ENCODE measurements at places on chromosomes 5 and 9.
A peak's percentile ranks its signal among the peaks of the same experiment; 100 is the strongest.

DNA sequence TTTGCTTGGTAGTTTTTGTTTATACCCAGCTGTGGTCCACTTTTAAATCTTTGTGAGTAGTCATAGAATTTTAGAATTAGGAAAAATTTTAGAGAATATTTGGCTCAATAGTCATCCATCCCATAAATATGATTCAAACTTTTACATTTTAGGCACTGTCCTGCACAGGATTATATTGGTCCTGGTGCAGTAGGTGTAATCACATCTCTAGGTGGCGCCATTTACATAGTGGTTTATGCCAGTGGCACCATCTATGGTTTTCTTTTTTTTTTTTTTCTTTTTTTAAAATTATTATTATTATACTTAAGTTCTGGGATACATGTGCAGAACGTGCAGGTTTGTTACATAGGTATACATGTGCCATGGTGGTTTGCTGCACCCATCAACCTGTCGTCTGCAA, 260.7 kb upstream of the KCNN2 start:
- no peak for DNase-seq

- DNase-seq, result no peak
Measured at GRCh38 chr5:177336603-177337494, 14.6 kb downstream of the LMAN2 start.

GRCh38 chr5:149552553-149553160, 1.4 kb upstream of the CSNK1A1 start:
- DNase-seq, result no peak

- no peak for DNase-seq
Measured at GRCh38 chr5:34609951-34610441, 46.1 kb upstream of the RAI14 start.

DNA sequence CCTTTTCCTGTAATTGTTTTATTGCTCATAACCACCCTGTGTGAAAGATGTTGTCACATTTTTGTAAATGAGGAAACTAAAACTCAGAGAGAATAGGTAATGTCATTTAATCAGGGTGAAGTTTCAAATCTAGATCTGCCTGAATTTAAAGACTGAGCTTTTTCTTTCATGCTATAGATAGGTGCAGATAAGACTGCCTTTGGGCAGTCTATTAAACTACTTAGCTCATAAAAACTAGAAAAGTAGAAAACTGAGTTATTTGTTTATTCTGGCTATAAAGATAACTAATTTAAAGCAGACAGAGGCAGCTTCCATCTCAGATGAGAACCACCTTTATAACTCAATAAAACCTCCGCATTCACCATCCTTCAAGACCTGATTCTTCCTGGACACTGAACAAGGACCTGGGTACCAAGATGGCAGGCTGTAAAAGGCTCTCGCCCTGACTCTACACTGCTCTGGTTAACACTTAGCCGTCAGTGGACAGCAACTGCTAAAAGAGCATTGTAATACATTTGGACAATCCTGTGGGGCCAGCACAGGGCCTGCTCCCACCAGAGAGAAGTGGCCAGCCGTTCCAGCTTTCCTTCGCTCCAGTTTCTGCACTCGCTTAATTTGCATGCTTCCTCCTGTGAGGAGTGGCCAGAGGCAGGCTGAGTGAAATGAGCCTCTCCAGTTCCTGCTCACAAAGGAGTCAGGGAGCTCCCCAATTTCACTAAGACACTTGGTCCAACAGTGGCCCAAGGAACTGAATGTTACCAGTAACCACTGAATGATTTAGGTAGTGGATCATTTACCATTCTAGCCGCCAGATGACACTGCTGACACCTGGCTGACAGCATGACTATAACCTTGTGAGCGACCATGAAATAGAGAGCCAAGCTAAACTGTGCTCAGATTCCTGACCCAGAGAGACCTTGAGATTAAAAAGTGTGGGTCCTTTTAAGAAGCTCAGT, 566.4 kb downstream of the EFNA5 start:
- no peak for DNase-seq

DNA sequence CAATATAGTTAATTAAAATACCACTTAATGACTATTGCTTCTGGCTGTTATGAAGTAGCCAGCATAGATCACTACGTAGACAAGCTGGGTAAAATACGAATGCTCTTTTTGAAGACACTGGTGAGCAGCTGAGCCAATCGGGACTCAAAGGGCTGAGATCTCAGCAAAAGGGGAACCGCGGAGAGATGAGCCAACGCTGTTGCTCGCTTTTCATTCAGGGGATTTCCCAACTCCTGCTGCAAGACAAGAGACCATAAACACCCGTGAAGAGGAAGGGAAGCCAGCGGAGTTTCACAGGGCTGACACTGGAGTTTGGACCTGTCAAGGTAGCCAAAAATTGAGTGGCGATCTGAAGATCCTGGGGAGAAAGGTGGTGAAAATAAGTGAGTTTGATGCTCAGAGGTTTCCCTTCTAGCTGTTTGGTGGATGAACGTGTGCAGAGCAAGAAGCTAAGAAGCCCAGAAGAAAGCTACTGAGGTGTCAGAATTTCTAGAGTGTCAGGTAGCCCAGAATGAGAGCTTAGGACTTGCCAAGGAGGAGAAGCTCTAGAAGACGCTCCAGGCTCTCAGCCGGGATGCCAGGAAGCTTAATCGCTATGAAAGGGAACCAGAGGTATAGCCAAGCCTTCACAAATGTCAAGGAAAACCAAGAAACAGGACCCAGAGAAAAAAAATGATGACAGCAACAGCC, 79.6 kb upstream of the RNU6ATAC start:
- DNase-seq, result peak; percentile 4

- DNase-seq, result no peak
Measured at GRCh38 chr5:142215915-142216681, 107.5 kb downstream of the NDFIP1 start.

DNA sequence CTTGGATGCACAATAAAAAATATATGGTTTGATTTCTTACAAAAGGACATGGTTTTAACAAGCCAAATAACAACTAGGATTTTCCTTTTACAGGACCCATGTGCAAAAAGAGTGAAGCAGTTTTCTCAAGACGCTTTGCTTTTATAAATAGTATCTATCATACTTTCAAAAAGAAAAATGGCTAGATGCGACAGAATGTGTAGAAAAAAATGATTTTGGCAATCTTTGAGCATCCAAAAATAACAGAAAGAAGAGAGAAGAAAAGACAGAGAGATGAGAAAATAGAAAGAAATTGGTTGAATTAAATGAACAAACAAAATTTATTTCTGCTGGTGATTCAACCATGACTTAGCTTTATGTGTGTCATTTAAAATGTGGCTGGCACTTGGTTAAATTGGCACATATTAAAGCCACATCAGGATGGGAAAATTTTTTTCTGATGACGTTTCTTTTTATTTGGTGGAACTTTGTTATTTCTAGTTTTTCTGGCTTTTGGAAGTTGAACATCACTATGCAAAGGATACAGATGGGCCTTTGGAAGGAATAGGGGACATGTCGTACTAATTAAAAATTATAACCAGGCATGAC, 35.6 kb upstream of the NREP start:
- no peak for DNase-seq

DNA sequence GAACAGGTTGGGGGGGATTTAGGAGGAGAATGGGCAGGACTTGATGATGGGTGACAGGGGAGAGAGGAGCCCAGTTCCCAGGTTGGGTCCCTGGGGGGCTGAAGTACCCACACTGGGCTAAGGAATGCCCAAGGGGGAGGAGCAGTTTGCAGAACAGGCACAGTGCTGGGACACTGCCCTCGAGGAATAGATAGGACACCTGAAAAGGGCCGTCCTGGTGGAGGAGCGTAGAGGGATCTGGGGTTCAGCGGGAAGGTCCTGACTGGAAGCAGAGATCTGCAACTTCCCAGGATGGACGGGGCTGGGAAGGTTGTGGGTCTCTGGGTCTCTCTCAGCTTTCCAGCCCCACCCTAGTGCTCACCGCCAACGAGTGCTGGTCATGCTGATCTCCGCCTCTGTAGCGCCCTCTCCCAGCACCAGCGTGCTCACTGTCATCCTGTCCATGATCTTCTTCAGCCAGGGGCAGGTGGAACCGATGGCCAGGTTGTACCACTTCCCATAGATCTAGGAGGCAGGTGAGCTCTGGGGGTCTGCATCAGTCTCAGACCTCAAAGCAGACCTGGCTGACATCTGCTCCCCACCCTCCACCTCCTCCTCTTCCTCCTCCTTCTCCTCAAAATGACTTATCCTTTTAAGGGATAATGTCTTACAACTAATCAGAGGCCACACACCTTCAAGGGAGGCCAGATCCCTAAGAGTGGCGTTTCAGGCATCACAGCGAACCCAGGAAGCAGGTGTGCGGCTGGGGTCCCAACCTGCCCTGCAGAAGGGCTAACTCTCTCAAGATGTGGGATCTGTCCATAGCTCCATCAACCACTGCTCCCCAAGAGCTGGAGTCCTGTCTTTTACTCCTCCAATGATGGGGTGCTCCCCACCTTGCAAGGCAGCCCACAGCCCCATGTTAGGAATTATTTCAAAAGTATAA, 1.6 kb downstream of the AMBP start:
- DNase-seq, result no peak

GRCh38 chr5:10366310-10367272, 13.1 kb downstream of the MARCHF6 start:
- no peak for DNase-seq

DNA sequence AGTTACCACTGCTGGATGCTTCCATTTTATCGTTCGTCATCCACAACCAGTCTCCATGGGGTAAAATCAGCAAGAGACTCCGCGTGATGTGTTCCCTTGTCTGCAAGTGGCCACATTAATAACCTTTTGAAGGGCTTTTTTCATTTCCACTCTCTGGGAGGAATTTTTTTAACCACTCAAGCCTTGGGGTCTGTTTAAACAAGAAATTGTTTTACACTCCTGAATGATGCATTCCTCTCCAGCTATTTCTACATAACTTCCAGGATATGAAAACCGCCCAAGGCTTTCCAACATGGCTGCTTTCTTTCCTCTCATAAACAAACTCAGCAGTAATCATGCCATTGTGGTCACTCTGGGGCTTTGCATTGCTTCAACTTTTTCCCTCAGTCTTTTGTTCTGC, 217.2 kb upstream of the DAPK1 start:
- DNase-seq, result no peak

DNA sequence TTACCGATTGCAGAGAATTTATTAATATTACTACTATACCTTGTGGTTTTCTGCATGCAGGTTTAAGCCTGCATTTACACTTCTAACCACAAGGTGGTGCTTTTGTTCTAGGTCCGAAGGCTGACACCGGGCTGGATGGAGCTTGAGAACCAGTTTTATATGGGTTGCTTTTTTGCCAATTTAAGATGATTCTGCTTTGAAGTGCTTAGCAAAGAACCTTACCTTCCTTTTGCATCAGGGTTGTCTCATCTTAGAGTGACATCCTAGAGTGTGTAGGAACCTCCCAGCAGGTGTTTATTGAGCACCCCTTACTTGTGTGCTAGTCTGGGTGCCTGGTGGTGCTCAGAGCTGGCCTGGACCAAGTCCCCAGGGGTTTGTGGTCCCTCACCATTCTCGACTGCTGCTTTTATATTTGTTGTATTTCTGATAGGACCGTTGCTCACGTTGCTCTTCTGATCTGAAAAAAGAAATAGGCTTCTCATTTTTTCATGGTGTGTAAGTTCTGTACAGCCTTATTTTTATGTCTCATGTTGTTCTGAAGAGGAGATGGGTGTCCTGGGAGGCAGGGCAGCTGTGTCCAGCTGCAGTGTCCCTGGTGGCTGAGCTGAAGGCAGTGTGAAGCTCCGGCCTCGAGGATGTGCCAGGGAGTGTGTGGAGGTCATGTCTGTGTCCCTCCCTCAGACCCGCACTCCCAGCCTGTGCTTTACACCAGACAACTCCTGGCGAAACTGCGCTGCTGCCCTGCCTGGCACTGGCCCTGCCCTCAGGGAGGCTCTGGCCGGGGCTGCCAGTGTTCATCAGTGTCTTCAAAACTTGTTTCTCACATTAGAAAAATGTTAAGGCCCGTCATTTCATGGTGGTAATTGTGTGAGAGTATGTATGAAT, 54.3 kb downstream of the EHMT1 start:
- DNase-seq, result peak; percentile 40

- DNase-seq, result no peak
Measured at GRCh38 chr9:89249001-89249400, 62.0 kb upstream of the CKS2 start.

GRCh38 chr5:170552621-170553115, 48.8 kb downstream of the KCNIP1 start:
- DNase-seq, result no peak

- no peak for DNase-seq
Measured at GRCh38 chr9:120852240-120853010, 9.7 kb upstream of the PSMD5 start.

- DNase-seq, result peak; percentile 60
Measured at GRCh38 chr9:126860077-126860756, at the start of gene ZBTB34. Gene ZBTB34 (plus strand): TSS chr9:126860639. CDS start chr9:126879400, 18,761 bp downstream.

- DNase-seq, result no peak
Measured at GRCh38 chr5:167720259-167720658, 571.2 kb upstream of the WWC1 start.

DNA sequence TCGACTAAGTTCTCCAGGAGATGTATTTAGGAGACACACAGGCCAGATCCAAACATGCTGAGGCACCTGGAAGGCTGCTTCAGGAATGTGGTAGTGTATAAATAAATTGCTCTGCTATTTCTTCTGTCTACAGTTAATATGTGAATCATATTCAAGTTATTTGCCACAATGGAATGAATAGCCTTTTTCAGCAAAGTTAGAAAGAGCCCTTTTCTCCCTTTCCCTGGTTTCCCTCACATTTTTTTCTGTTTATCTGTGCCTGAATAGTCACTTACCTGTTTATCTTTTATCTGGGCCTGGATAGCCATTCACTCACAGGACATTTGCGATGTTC, 44.1 kb upstream of the CLINT1 start:
- no peak for DNase-seq

DNA sequence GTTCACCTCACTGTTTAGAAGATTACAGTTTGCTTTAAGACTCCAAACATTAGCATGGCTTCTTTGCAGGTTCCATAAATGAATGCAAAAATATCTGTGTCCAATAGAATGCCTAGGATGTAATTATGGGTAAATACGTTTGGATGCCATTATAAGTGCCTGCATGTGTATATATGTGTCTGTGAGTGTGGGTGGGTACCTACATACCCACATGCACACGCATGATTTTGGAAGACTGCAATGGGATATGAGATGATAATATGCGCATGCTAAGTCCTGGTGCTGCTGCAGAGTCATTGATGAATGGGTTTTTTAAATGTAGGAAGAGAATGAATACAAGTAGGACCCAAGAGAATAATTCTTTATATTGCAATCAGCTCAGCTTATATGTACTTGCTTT, 406.4 kb downstream of the ZSWIM6 start:
- DNase-seq, result no peak

DNA sequence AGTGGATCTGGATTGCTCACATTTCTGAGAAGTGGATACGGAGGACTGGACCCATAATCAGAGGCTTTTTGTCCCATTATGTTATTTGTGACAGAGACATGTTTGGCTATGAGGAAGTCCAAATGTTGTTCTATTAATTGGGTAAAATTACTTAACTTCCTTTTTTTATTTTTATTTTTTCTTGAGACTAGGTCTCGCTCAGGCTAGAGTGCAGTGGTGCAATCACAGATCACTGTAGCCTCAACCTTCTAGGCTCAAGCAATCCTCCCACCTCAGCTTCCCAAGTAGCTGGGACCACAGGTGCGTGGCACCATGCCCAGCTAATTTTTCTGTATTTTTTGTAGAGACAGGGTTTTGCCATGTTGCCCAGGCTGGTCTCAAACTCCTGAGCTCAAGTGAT, 11.9 kb upstream of the PGGT1B start:
- DNase-seq, result no peak

- DNase-seq, result no peak
Measured at GRCh38 chr9:1917396-1917935, 97.7 kb upstream of the SMARCA2 start.

All from stimulated activated CD4-positive, alpha-beta T cell treated with anti-CD3 and anti-CD28 coated beads, TNF-alpha, amount 100 ng/mL, for 24 hours (primary cell).